ENCODE measurements at places on chromosomes 3 and 15.
A peak's percentile ranks its signal among the peaks of the same experiment; 100 is the strongest.

GRCh38 chr15:25087137-25087536, 132.3 kb downstream of the SNRPN start:
- no peak for DNase-seq

DNA sequence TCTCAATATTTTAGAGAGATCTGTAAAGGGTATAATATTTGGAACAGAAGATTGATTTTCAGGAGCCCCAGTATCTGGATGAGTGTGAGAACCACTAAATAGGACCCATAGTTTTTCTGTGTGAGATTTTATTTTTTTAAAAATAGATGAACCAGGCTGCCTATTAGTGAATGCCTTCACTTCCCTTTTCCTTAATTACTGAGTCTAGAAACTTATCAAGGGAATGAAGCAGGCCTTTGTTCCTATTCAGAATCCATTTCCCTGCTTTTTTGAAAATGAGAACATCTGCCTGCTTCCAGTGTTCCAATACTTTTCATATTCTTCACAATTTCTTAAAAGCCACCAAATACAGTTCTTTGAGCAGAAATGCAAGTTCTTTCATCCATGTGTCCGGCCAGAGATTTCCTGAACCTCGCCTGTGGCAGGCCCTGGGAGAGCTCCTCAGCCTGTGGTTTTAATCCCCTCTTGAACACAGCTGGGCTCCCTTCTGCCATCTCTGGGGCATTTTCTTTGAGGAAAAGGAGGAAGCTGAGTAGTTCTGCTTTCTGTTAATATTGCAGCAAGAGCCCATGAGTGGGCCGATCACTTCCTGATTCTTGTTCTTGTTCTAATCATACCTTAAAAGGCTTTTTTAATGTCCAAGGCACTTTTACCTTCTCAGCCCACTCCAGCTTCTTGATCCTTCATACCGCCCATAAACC, 4.7 kb downstream of the EHD4 start:
- no peak for DNase-seq

GRCh38 chr3:72440491-72440890, 407.8 kb downstream of the SHQ1 start:
- DNase-seq = no peak

GRCh38 chr3:192655628-192656027, 71.7 kb downstream of the FGF12 start:
- DNase-seq = no peak

GRCh38 chr15:78898540-78898939, 25.9 kb downstream of the MORF4L1 start:
- DNase-seq = no peak

DNA sequence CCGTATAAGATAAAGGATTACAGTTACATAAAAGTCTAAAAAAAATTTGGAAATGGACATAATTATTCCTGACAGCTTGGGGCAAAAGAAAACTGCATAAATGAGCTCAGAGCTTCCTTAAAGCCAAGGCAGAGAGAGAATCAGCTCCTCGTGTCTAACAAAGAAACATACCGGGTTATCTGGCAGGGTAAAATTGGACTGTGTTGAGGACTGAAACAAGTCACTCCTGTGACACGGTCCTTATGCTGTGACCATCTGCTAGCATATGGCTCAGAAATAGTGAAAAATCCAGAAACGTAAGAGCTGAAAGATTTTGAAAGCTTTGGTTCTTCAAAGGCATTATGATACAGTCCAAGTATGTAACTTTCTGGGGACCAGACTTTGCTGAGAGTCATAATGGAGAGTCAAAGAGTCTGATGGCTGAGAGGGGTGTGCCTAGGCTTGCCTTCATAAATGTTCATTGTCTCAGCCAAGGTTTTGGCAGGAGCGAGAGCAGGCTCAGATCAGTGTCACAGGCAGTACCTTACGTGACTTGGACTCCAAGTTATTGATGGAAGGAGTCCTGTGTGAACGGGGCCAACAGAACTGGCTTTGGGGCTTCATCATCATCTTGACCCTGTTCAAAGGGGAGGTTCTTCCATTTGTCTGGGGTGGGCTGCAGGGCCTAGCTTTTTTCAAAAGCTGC, 12.5 kb downstream of the MAP6D1 start:
- no peak for DNase-seq

DNA sequence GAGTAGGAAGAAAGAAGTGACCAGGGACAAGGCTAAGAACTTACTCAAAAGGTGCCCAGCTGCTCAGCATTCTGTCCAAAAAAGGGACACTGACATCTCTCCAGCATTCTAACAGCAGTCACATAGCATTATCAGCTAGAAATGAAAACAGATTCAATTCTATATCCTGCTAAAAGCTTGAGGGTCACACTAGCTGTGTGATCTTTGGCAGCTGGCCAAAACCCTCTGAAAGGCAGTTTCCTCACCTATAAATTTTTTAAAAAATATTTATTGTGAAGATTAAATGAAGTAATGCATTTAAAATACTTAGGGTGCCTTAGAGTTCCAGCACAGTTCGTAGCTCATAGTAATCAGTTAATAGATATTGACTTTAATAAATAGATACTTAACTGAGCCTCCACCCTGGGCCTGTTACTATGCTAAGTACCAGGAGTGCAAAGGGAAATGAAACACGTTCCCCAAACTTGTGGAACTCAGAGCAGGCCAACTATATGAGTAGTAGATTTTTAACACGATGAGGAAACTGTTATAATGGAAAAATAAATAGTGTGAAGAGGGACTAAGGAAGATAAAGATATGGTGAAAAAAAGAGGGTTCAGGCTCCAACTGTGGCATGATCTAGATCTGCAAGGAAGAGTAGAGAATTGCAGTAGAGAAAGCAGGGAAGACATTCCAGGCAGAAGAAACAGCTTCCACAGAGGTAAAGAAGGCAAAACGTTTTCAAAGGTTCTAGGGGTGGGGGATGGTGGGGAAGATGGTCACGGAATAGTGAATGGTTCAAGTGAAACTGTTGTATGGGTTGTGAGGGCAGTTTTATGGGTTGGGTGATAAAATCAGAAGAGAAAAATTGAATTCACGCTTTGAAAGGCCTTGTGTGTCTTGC, 11.4 kb downstream of the CD86 start:
- DNase-seq = no peak

DNA sequence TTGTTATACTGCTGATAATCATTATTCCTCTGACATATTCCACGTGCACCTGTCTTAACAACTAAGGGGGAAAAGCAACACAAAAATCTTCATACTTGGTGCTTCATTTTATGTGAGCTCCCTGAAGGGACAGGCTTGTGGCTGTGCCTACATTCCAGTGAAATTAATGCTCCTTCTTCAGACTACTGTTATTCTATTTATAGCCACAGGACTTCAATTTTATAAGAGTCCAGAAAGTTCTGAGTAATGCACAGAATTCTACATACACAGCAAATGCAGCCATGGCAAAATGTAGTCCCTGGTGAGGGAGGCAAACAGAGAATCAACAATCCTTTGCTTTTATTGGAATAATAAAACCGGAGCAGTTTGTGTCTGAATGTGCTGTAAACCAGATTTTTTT, 417.1 kb downstream of the RBMS3 start:
- DNase-seq = no peak

- peak; percentile 21 for DNase-seq
These were observed 213.8 kb downstream of the ARRDC4 start for GRCh38 chr15:98174286-98174685.

GRCh38 chr3:65540666-65541065, 498.1 kb downstream of the MAGI1 start:
- DNase-seq = no peak

GRCh38 chr3:9047452-9048346, 84.4 kb upstream of the RAD18 start:
- DNase-seq = no peak

- DNase-seq = no peak
These were observed 25.9 kb downstream of the PTPN23 start for GRCh38 chr3:47406762-47407149.

GRCh38 chr15:89665449-89666181, 10.3 kb upstream of the KIF7 start:
- no peak for DNase-seq

- DNase-seq = no peak
These were observed 27.2 kb upstream of the ANKRD28 start for GRCh38 chr3:15825016-15825415.

DNA sequence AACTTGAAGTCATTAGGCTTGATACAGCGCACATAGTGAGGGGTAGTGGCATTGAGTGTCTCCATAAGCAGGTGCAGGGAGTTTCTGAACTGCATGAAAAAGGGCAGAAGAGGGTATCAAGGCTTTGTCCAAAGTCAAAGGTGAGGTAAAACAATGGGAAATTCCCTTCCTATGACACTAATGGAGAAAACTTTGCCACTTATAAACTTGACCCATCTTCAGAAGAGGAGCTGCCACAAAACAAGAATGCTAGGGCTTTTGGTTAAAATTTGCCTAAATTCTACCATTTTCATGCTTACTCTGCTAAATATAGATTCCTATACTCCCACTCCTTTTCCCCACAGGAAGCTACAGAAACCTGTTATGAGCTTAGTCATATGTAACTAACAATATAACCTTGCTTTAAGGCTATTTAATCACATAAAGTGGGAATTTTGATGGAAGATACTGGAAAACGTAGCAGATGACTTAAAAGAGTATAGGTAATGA, 87.5 kb upstream of the MYO5C start:
- DNase-seq = no peak

- DNase-seq = no peak
These were observed 342.1 kb upstream of the GRM7 start for GRCh38 chr3:6518709-6519345.

GRCh38 chr3:152374262-152374990, 105.7 kb downstream of the MBNL1 start:
- no peak for DNase-seq

DNA sequence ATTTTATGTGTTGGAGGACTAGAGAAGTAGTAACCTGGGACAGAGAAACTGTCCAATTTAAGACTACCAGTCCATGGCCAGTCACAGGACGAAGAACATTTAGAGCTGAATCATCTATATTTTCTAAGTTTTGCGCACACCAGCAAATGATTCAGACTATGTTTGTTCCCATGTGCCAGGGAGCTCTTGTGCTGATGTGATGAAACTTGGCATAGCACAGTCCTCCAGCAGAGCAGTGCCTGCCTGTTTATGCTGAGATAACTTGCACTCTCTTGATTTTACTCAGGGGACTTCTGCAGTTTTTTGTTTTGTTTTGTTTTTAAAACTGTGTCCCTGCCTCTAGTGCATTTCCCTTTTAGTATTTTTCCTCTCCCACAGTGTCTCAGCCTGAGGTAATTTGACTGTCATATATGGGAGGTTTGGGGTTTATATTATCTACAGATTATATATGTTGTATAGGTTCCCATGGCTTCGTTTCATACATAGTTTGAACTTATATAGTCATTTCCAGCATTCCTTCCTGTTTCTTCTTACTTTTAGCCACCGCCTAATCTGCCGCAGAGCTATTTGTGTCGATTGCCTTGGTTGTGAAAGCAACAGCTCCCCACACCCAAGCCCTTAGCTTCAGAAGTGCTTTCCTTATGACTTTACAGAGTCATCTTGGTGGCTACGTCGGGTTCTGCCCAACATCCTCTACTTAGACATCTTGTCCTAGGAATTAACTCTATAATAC, 45.5 kb downstream of the PPM1L start:
- DNase-seq = no peak

GRCh38 chr15:100710744-100711515, 108.5 kb downstream of the ASB7 start:
- DNase-seq = no peak

All from SK-MEL-5 (cell line).